ENCODE measurements at places on chromosomes 5 and 9. TPM values are rescaled to one million over a fixed set of nuclear protein-coding genes. Genes with fewer than 3 reads are reported as not detected.
A peak's percentile ranks its signal among the peaks of the same experiment; 100 is the strongest.

GRCh38 chr9:129109537-129109903 is 1.1 kb downstream of the CRAT start:
- DNase-seq: no peak

GRCh38 chr9:4984171-4984620 is 876 bp upstream of the JAK2 start:
- peak; percentile 36 for DNase-seq

- DNase-seq: no peak
These were observed 42.2 kb upstream of the RNF130 start for GRCh38 chr5:180113660-180114303.

GRCh38 chr5:144598451-144599068 is 427.9 kb downstream of the KCTD16 start:
- DNase-seq: peak; percentile 35

DNA sequence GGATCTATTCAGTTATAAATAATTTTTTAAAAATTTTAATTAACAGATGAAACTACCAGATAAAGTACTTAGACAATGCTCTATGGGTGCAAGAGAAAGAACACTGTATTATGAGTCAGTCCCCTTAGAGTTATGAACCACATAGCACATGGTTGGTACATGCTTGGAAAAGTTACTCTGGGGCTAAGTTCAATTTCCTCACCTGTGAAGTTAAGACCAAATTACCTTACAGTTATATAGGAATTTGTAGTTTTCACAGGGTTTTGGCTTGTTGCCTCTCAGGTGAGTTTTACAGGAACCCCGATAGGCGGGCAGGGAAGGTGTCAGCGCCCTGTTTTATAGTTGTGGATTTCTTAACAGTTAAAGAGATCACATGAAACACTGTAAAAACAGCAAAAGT is 1.2 kb downstream of the PANK3 start:
- no peak for DNase-seq

Gene RNF20
- polyA plus RNA-seq: 67.3 TPM

- no peak for DNase-seq
These were observed 180.1 kb upstream of the ELL2 start for GRCh38 chr5:96141749-96142148.

Gene PCDHB8
- polyA plus RNA-seq: 1.5 TPM

Gene SPRY4
- 31.1 TPM for polyA plus RNA-seq

DNA sequence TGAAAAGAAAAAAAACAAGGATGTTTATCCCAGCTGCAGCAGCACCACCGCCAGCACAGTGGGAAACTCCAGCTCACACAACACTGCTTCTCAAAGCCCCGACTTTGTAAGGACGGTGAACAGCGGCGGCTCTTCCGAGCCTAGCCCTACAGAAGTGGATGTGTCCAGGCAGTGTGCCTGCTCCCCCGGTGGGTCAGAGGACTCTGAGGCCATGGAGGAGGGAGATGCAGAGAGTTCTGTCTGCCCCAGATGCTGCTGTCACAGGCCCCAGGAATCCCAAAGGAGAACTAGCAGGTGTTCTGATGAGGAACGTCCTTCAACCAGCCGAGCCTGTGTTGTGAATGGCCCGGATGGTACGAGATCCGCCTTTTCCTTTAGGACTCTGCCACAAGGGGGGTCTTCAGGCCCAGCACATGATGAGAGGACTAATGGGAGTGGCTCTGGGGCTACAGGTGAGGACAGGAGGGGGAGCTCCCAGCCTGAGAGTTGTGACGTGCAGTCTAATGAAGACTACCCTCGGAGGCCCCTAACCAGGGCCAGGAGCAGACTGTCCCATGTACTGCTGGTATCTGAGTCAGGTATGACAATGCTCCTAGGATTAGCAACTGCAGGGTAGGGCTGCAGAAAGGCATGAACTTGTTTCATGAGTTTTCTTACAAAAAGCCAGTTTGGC is 43.7 kb downstream of the FBXO38 start:
- no peak for DNase-seq

- no peak for DNase-seq
These were observed 30.6 kb upstream of the MVB12B start for GRCh38 chr9:126295936-126296600.

Data from right renal cortex interstitium (tissue), 3 donors.